ENCODE measurements at places on chromosomes 1 and 21.

- DNase-seq = no peak
These were observed 585.4 kb downstream of the USP25 start for GRCh38 chr21:16315223-16315622.

GRCh38 chr1:56526571-56527174 lies 52.7 kb downstream of the PLPP3 start:
- DNase-seq = no peak

GRCh38 chr1:248618878-248619277 lies 16.0 kb downstream of the OR2T11 start:
- peak; percentile 67 for DNase-seq

- DNase-seq = no peak
These were observed 4.8 kb downstream of the RIPK4 start for GRCh38 chr21:41761934-41762635.

GRCh38 chr1:66623812-66624211 lies 89.9 kb downstream of the SGIP1 start:
- no peak for DNase-seq

- no peak for DNase-seq
These were observed 142.4 kb upstream of the ETS2 start for GRCh38 chr21:38663282-38663681.

DNA sequence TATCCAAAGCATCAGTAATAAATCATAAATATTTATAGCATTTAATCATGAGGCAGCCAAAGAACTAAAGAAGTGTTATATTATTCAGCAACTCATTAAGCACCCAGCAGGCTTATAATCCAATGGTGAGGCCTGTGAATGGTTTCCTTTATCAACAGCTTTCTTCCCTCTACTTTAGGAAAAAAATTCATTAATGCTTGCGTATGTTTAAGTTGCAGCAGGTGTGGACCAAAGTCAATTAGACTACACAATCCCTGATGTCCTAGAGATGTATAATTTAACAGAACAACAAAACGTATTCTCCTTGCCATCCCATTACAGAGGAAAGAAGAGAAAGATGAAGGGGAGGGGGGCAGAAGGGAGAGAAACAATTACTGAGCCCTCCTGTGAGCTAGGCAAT lies 87.7 kb upstream of the MAGI3 start:
- no peak for DNase-seq

GRCh38 chr1:151855933-151856332 lies 2.4 kb upstream of the THEM5 start:
- no peak for DNase-seq

DNA sequence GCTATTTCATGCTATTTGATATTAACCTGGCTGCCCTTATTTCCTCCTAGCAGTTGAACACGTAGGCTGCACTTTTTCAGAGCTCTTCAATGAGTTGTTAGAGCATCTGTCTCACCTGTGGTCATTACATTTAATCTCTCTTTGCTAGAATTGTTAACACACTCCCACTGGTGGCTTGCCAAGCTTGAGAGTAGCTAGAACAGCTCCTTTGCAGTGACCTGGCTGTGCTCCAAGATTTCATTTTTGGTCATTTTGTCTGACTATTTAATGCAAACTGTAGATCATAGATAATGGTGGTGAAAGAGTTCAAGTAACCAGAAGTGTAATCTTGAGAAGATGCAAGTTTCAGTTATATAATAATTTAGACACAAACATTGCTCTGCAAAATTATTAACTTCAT lies 105.6 kb downstream of the LRRC7 start:
- DNase-seq = no peak

DNA sequence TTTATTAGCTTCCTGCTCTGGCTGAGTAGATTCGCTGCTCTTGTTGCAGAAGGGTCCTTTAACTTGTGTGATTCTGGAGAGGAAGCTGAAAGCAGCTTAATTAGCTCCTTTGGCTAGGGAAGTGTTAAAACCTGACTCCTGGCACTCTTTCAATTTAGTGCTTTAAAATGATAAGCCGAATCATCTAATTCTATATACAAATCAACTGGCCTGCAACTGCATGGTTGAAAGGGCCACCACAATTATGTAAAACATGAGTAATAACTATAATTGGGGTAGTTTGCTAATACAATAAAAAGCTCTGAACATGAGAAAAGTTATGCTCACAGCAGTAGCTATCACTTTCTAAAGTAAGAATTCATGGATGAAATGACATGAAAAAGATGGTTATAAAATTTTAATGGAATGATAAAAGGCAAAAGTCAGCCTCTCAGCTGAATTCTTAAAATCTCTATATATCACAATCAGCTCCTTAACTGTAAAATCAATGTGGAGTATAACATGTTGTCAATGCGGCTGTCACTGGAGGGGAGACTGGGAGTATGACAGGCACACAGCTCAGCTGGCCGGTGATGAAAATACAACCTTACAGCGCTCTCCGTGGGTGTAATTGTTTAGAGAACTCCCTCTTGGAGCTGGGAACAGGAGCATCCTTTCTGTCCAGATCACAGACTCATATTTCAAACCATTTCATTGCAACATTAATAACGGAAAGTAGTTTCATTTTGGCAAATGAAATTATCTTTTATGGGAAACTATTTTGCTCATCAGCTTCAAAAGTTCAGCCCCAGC lies 324.4 kb downstream of the KCTD3 start:
- no peak for DNase-seq

DNA sequence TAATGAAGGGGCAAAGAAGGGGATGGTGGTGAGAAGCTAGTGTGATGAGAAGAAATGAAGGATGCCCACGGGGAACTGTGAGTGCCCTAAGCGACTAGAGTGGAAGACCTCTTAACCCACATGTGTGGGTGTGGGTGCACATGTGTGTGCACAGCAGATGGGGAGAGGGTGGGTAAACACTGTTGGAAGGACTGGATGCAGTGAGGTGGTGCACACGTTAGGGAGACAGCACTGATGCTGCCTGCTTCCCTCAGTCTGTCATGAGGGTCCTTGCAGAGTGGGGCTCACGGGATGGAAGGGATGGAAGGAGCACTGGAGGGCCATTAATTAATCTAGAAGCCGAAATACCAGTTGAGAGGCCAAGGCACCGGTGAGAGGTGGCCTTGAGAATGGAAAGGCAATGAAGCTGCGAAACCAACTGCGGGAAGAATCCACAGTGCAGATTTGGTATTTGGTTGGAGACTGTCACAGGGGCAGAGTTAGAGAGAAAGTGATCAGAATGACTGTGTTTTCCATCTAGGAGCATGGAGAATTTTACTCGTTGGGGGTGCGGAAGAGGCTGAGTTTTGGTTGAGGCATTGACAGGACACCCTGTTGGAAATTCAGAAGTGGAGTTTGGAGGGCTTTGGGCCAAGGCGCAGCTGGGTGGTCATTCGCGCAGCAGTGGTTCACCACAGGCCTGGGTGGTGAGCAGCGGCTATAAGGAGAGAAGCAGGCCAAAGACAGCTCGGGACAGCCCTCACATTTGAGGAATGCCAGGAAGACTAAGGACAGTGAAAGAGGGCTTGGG lies 15.8 kb downstream of the RCSD1 start:
- DNase-seq = no peak

DNA sequence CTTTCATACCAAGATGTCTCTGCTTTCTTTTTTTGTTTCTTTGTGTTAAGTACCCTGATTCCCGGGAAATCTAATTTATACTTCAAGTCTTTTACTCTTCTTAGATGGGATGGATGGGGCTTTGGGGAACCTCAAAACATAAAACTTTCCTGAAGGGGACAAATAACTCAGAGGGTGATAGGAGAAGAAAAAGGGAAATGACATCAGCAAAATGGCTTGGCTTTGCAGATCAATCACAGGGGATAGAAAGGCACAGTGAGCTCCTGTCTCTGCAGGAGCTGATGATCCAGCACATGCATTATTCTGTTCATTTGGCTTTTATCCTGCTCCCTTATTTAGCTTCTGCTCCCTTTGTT lies 1.4 kb upstream of the CA14 start:
- no peak for DNase-seq

GRCh38 chr1:84830136-84830535 lies 62.9 kb downstream of the LPAR3 start:
- DNase-seq = no peak

- DNase-seq = no peak
These were observed 256.5 kb downstream of the USP25 start for GRCh38 chr21:15986277-15986676.

DNA sequence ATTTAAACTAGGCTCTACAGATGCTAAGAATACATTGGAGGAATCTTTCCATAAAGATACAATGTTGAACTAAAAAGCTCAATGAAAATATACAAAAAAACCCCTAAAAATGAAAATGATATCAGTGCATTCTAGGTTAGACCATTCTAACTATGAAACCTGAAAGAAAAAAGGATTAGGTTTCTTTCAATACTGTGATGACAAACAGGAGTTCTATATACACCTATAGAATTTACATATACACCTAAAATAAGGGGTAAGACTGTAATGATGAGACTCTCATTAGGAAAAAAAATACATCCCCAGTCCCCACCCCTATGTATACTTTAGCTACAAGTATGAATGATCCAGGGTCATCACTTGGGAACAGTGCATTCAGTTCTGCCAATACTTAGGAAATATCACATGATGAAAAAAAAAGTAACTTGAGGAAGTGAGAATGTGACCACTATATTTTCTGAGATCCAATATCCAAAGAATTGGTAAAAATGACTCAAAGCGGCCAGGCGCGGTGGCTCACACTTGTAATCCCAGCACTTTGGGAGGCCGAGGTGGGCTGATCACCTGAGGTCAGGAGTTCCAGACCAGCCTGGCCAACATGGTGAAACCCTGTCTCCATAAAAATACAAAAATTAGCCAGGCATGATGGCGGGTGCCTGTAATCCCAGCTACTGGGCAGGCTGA lies 26.3 kb downstream of the SELENOF start:
- no peak for DNase-seq
